ENCODE measurements at places on chromosomes 4 and X. TPM values are rescaled to one million over a fixed set of nuclear protein-coding genes. Genes with fewer than 3 reads are reported as not detected.
A peak's percentile ranks its signal among the peaks of the same experiment; 100 is the strongest.

GRCh38 chr4:126268106-126268505 lies 953.4 kb downstream of the FAT4 start:
- DNase-seq, result no peak

Gene CFP
- 1.4 TPM for polyA plus RNA-seq

Gene FAM47E
- polyA plus RNA-seq, result not detected

Gene GPC3
- not detected for polyA plus RNA-seq

DNA sequence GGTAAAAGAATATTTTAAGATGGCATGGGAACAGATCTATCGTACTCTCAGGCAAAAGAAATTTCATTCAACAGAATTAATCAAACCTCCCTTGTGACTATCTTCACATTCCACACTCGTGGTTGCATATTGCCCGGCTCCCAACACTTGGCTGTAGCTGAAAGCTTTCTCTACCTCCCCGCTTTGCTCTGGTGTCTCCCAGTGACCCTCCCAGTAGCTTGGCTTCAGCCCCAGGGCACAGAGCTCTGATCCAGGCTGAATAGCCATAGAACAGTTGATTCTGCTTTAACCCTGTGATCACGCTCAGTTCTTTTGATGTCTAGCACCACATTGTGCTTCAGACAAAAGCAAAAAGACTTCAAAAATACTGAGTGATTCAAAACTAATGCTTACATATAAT lies 24.6 kb downstream of the SLC7A11 start:
- DNase-seq, result no peak

GRCh38 chrX:18674788-18675735 lies 3.2 kb upstream of the RS1 start:
- DNase-seq, result peak; percentile 85

GRCh38 chr4:105092356-105092755 lies 54.3 kb upstream of the TET2 start:
- DNase-seq, result no peak
